ENCODE measurements at places on chromosomes 3 and 15. TPM values are rescaled to one million over a fixed set of nuclear protein-coding genes. Genes with fewer than 3 reads are reported as not detected.

GRCh38 chr3:60573494-60573893 lies 677.8 kb downstream of the FHIT start:
- no peaks in the 10 kb centered on the region for H3K4me1 ChIP-seq
- no peaks in the 10 kb centered on the region for H3K27me3 ChIP-seq
- no peaks in the 10 kb centered on the region for H3K36me3 ChIP-seq
- H3K27ac ChIP-seq: no peak overlapping the region
- H3K4me3 ChIP-seq: no peak overlapping the region

DNA sequence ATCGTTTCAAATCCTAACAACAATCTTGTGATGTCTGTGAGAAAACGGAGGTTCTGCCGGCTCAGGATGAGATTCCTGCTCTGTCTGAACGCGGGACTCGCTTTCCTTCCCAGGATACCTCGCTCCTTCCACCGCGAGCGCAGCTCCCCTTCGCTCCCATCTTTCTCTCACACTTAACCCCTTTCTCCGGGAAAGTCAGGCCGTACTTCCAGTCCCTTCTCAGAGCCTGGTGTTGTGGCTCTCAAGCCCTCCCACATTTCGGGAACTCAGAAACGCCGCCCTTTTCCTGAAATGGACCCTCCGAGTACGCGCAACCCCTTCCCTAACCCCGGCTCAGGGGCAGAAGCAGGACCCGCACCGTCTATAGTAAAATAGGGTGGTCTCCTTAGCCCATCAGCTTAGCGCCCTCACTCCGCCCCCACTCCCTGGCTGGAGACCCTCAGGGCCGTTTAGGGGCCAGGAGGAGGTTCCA lies 378 bp upstream of the FEM1B start:
- peaks cover 42% of the 10 kb centered on the region for H3K4me1 ChIP-seq
- peak overlapping the region; percentile 2 for H3K4me3 ChIP-seq
- H3K27ac ChIP-seq: peak overlapping the region; percentile 59
- DNase-seq: no peak
- no peaks in the 10 kb centered on the region for H3K36me3 ChIP-seq

DNA sequence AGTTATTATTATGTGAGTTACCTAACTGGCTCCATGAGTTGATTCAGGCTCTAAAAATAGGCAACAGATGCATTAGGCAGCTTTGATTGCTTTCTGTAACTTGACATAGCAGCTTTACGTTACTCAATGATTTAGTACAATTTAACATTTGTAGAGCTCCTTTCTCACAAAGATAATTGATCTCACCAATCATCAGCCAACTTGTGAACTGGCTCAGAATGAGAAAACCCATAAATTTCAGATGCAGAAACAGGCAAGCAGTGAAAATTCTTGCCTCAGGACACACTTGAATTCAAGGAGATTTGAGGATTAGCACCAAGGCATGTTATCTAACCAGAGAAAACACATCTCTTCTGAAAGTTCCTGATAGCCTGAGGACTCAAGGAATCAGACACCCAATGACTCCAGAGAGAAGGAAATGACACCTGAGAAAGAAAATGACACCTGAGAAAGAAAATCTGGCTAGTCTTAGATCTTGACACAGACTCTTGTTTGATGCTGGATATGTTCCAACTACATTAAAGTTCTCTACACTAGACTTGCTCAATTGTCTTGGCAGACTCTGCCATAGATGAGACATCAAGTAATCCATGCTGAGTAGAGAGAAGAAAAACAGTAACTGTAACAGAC lies 315.1 kb upstream of the CBLB start:
- H3K36me3 ChIP-seq: no peaks in the 10 kb centered on the region
- H3K4me3 ChIP-seq: no peak overlapping the region
- H3K27ac ChIP-seq: no peak overlapping the region

DNA sequence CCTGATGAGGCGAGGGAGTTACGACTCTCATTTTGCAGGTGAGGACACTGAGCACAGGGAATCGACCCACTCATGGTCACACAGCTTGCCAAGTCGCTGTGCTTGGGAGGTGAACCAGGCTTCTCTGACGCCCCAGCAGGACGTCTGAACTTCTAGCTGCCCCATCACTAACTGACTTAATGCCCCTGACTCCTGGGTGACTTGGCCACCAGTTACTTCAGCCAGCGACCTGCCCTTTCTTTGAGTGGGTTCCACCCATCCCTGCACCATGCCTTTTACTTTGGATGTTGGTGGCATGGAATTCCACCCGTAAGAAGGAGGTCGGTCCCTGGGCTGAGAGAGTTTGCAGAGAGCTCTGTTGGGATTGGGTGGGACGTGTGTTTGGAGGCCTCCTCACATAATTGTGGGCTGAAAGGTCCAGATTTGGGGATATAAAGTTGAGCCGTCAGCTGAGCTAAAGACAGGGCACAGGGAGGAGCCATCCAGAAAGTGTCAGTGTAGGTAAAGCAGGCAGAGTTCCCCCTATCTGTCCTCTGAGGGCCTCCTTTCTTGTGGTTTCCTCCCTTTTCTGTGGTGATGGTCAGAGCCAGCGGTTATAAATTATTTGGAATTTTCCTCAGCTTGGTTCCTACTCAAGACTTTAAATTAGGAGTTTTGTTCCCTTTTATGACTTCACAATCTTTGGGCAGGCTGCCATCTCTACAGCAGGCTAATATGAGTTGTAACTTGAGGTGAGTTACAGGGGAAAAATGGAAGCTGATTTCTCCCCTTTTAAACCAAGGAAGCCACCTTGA lies 55.0 kb downstream of the FLNB start:
- H3K27ac ChIP-seq: peak overlapping the region; percentile 5
- no peak for DNase-seq
- H3K4me3 ChIP-seq: no peak overlapping the region
- peaks cover 63% of the 10 kb centered on the region for H3K4me1 ChIP-seq

GRCh38 chr3:129123314-129124060 lies 1.9 kb upstream of the RAB43 start:
- H3K27me3 ChIP-seq: no peaks in the 10 kb centered on the region
- H3K27ac ChIP-seq: no peak overlapping the region
- H3K36me3 ChIP-seq: peaks cover 4% of the 10 kb centered on the region
- H3K4me3 ChIP-seq: no peak overlapping the region
- H3K4me1 ChIP-seq: peaks cover 17% of the 10 kb centered on the region
- DNase-seq: no peak

DNA sequence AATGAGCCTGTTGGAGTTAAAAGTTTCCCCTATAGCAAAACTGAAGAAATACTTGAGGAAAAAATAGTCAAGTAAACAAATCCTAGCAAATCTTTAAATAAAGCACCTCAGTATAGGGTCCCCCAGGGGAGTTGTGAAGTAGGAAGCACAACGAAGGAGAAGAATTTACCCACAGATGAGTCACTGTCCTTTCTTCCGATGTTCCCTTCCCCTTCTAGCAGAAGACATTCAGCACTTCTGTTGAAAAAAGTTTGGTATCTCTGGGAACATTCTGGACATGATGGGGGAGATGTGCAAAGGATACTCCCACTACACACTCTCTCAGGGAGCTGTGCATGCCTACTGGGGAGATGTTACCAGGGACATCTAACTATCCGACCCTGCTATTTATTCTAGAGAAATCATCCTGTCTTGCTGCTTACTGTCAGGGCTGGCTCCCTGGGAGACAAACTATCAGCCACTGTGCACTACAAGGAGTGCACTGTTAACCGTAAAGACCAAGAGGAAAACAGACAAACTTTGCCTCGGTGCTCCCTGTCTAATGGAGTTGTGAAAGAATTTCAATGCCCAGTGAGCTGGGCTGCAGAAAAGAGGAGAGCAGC lies 93.8 kb downstream of the RFTN1 start:
- DNase-seq: no peak
- H3K4me3 ChIP-seq: no peak overlapping the region
- H3K27me3 ChIP-seq: no peaks in the 10 kb centered on the region
- no peak overlapping the region for H3K27ac ChIP-seq
- peaks cover 6% of the 10 kb centered on the region for H3K4me1 ChIP-seq

GRCh38 chr3:181484026-181484425 lies 227.7 kb upstream of the SOX2 start:
- H3K27ac ChIP-seq: no peak overlapping the region
- no peak for DNase-seq
- H3K36me3 ChIP-seq: no peaks in the 10 kb centered on the region
- no peaks in the 10 kb centered on the region for H3K4me1 ChIP-seq

DNA sequence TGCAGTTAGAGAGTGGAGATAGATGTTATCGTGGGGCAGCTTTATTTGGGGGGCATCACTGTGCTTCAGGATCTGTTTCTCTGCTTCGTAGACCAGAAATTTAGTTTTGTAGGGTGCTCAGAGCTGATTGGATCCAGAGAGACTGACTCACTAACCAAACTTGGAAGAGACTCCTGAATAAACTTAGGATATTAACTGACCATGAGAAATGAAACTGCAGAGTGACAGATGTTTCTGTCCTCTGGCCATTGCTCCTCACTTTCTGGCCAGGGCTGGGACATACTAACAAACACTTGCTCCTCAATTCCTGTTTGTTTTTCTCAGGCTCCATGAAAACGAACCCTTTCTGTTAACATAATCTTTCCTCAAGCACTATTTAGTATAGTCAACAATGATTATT lies 4.3 kb downstream of the ZNF592 start:
- peaks cover 24% of the 10 kb centered on the region for H3K4me1 ChIP-seq
- H3K27me3 ChIP-seq: no peaks in the 10 kb centered on the region
- no peak overlapping the region for H3K4me3 ChIP-seq
- H3K27ac ChIP-seq: no peak overlapping the region
- no peaks in the 10 kb centered on the region for H3K36me3 ChIP-seq
- DNase-seq: no peak

GRCh38 chr3:173354124-173354523 lies 43.4 kb upstream of the NLGN1 start:
- no peaks in the 10 kb centered on the region for H3K4me1 ChIP-seq
- no peak overlapping the region for H3K4me3 ChIP-seq
- no peak overlapping the region for H3K27ac ChIP-seq
- no peaks in the 10 kb centered on the region for H3K27me3 ChIP-seq
- no peaks in the 10 kb centered on the region for H3K36me3 ChIP-seq

- no peaks in the 10 kb centered on the region for H3K36me3 ChIP-seq
- no peak overlapping the region for H3K4me3 ChIP-seq
- no peak for DNase-seq
- H3K4me1 ChIP-seq: no peaks in the 10 kb centered on the region
- H3K27me3 ChIP-seq: no peaks in the 10 kb centered on the region
Observed at GRCh38 chr3:186406669-186407635, 44.9 kb upstream of the DGKG start.

- H3K27me3 ChIP-seq: no peaks in the 10 kb centered on the region
- peaks cover 6% of the 10 kb centered on the region for H3K4me1 ChIP-seq
- H3K27ac ChIP-seq: no peak overlapping the region
Observed at GRCh38 chr15:57540736-57541135, 51.0 kb upstream of the MYZAP start.

DNA sequence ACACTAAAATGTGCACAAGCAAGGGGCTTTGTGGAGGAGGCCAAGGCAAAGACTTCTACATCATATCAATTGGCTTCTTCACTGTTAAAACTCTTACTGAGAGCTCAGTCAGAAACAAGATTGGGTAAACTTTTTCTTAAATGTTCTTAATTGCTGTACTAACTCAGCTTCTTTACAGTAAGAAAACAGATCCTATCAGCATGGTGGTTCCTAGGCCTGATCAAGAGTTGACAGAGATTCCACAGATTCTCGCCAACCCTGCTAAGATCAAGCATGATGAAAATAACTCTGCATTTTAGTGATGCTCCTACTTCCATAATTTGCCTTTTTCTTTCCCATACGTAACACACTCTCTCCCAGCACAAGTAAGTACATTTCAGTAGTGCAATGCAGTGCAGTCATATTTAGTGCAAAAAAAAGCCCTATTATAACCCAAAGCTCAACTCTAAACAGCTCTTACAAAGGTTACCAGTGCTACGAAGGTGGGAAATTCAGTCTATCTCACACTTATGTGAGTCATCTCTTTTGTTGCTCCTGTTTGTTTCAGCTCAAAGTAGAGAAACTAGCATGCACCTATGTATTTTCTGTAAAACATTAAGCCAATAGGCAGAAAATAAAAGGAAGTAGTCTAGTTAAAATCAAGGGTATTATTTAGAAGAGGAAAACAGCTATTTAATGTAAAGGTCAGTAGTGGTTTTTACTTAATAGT lies 29.9 kb downstream of the TIGIT start:
- H3K36me3 ChIP-seq: no peaks in the 10 kb centered on the region
- no peaks in the 10 kb centered on the region for H3K27me3 ChIP-seq
- no peak overlapping the region for H3K4me3 ChIP-seq
- peaks cover 12% of the 10 kb centered on the region for H3K4me1 ChIP-seq
- H3K27ac ChIP-seq: no peak overlapping the region

DNA sequence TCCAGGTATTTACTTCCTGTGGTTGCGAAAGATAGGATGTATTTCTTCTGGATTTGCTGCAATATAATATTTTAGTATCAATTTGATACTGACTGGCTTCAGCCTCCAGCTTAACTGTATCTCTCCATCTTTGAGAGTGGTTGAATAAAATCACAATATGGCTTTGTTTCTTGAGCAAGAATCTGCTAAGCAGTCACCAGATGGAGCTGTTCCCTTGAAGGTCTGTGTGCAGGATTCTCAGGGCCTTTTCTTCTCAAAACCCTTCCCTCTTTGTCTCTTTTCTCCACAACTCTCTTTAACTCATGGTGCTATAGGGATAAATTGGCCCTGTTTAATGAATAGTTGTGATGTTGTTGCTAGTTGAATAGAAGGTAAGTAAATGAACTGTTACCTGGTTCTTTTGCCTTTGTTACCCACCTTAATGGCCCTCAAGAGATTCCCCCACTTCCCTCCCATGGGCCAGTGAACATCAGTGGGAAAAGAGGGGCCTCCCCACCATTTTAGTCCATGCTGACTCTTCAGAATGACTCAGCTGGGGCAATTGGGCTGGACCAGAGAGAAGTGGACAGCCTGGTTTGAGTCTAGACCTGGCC lies 34.8 kb upstream of the RAB6B start:
- no peak overlapping the region for H3K27ac ChIP-seq
- H3K27me3 ChIP-seq: no peaks in the 10 kb centered on the region
- DNase-seq: peak; percentile 66
- no peak overlapping the region for H3K4me3 ChIP-seq
- no peaks in the 10 kb centered on the region for H3K36me3 ChIP-seq

Gene GLCE
- 79.8 TPM for total RNA-seq

Gene GPR160
- total RNA-seq: 1.3 TPM

Gene EPHA6
- 0.28 TPM for total RNA-seq

DNA sequence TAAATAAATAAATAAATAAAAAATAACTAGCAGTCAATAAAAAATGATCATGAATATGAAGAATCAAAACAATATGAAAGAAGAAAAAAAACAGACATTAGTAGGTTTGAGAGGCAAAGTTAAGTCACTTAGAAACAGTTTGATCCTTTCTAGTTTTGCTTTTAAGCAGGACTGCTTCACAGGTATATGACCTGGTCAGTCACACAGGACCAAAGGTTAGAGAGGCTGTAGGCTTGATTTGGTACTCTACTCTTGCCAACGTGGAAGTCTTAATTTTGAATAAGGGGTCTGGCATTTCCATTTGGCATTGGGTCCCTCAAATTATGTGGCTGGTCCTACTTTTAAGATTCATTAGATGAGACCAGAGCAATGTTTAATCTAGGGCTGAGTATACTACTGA lies 441.7 kb upstream of the NECTIN3 start:
- DNase-seq: no peak
- no peak overlapping the region for H3K4me3 ChIP-seq
- H3K4me1 ChIP-seq: no peaks in the 10 kb centered on the region
- H3K27me3 ChIP-seq: no peaks in the 10 kb centered on the region
- H3K27ac ChIP-seq: no peak overlapping the region

- no peak overlapping the region for H3K4me3 ChIP-seq
- peak; percentile 91 for DNase-seq
- no peak overlapping the region for H3K27ac ChIP-seq
- H3K27me3 ChIP-seq: peaks cover 7% of the 10 kb centered on the region
- no peaks in the 10 kb centered on the region for H3K36me3 ChIP-seq
- peaks cover 27% of the 10 kb centered on the region for H3K4me1 ChIP-seq
Observed at GRCh38 chr15:70101459-70102113, 3.9 kb upstream of the TLE3 start.

GRCh38 chr3:135364676-135365075 lies 569.6 kb downstream of the EPHB1 start:
- H3K27me3 ChIP-seq: no peaks in the 10 kb centered on the region
- no peaks in the 10 kb centered on the region for H3K36me3 ChIP-seq
- H3K4me3 ChIP-seq: no peak overlapping the region
- no peak overlapping the region for H3K27ac ChIP-seq
- no peak for DNase-seq
- no peaks in the 10 kb centered on the region for H3K4me1 ChIP-seq
